ENCODE measurements at places on chromosomes 13 and 19.

DNA sequence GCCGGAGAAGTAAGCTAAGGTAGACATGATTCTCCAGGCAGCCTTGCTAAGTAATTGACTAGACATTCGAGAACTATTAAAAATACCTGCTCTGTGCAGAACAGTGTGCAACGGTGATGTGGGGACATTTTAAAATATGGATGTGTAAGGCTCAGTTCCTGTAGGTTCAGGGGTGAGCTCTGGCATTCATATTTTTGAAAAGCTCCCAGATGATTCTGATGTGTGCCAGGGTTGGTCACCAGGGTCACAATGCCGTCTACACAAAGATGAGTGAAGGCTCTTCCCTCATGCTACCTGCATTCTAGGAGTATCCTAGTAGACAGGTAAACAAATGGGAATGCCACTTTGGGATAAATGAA is 702 bp upstream of the EPSTI1 start:
- no peak for DNase-seq

GRCh38 chr19:50003254-50003788 is 21.9 kb downstream of the VRK3 start:
- no peak for DNase-seq

DNA sequence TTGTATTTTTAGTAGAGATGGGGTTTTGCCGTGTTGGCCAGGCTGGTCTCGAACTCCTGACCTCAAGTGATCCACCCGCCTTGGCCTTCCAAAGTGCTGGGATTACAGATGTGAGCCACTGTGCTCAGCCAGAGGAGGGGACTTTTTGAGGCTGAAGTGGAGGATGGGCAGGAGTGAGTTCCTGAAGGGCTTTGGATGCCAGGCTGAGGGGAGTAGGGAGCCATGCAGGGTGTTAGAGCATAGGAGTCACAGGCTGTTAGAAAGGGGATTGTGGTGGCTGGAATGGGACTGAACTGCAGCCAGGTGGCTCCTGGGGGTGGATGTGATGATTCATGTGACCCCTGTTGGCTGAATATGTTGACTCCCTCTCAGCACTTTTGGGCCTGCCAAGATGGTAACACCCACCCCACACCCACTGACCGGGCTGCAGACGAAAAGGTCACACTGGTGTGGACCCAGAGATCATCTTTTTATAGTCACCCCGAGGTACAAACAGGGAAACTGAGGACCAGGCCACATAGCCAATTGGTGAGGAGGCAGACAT is 11.2 kb downstream of the CYP4F22 start:
- no peak for DNase-seq

GRCh38 chr13:47959468-47960247 is 41.4 kb downstream of the SUCLA2 start:
- DNase-seq, result no peak

GRCh38 chr13:112843392-112844111 is 125.5 kb upstream of the MCF2L start:
- no peak for DNase-seq

DNA sequence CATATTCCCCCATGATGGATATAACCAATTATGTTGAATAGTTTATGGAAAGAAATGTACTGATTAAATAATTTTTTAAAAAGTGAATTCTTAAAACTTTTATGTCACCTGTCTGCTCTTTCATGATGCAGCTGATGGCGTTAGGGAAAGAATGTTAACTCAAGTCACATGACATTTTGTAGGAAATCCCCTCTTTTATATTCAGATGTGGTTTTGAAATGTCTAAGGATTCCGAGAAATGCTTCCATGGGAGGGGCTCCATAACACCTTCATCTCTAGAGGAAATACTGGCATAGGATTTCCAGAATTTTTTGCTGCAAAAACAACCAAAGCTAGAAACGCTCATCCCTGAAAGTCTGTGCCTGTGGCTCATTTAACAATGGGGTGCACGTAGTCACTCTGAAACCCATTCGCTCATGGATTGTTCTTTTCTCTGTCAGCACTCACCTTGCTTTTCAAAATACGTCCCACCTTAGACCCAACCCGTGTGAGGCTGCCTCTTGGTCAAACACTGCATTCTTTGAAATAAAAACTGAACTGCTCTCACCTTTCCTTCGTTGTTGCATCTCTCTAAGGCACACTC is 288.9 kb downstream of the SHISA2 start:
- no peak for DNase-seq

DNA sequence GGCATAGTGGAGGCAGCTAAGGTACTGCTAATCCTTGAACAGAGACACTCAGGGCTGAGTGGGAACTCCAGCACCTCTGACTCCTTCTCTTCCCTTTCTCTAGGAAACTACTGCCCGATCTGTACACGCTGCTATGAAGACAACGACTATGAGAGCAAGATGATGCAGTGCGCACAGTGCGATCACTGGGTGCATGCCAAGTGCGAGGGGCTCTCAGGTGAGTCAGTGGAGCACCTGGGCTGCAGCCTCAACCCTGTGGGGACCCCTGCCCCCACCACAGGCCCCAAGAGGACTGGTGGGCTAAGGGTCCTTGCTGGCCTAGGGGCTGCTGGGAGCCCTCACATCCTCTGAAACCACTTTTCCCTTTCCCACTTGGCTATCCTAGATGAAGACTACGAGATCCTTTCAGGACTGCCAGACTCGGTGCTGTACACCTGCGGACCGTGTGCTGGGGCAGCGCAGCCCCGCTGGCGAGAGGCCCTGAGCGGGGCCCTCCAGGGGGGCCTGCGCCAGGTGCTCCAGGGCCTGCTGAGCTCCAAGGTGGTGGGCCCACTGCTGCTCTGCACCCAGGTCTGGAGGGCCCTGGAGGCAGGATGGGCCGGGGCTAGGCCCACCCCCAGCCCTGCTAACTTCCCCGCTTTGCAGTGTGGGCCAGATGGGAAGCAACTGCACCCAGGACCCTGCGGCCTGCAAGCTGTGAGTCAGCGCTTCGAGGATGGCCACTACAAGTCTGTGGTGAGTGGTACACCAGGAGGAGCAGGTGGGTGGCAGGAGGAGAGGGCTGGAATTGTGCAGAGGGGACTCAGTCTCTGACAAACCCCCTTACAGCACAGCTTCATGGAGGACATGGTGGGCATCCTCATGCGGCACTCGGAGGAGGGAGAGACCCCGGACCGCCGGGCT is 9.5 kb downstream of the KMT2B start:
- DNase-seq, result no peak

GRCh38 chr13:29073755-29074154 is 253.6 kb downstream of the MTUS2 start:
- no peak for DNase-seq

DNA sequence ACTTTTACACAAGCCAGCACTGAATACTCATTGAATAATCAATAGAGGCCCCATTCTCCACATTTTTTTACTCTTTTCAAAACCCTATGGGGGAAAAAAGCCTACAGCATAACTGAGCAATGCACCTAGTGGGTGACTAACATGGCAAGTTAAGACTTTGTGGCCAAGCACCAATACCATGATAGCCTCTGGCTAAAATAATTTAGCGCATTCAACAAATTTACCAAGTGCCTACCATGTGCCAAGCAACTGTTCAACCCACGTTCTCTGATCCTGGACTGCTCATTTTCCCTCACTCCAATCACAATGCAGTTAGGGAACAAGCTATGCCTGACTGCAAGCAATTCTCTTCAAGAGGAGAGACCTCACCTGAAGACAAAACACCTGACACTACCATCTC is 3.0 kb downstream of the ANKRD10 start:
- DNase-seq, result no peak

DNA sequence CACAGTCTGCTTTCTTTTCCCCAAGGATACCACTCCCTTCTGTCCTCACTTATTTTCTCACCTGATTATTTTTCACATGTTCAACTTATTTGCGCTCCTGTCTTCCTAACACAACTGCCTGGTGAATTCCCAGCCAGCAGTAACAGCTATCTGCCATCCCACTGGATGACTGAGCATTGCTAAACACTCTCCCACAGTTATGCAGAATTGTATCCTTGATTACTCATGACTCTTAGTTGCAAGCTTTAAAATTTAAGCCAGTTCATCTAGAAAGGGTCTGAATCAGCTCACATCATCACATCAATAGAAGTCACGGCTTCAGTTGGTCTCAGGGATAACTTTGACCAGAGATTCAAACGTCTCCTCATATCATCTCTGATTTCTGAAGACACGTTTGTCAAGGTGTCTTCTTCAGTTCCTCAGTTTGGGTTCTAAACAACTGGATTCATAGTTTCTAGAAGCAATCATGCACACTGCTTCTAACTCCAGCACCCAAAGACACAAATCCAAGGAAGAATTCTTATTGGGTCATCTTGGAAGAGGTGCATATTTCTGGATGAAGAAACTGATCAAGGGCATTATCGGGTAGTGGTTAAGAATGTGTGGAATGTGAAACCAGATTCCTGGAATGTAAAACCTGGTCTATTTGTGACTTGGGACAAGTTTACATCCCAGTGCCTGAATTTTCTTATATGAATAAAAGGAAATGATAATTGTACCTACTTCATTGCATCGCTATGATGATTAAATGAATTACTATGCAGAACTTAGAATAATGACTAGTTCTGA is 13.9 kb upstream of the DACH1 start:
- no peak for DNase-seq

DNA sequence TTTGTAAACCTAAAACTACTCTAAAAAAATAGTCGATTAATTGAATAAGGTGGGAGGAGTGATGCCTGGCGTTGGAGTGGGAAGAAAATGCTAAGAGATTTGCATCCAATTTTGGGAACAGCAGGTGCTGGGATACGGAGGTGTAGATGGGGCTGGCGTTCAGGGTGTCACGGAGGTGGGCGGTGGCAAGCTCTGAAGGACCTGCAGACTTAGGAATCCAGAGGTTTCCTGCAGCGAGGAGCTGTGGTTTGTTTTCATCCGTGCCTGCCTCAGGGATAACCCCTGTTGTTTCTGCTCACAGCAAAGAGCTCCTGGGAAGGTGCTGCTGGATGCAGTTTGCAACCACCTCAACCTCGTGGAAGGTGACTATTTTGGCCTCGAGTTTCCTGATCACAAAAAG is 166.4 kb upstream of the RNF113B start:
- no peak for DNase-seq

- no peak for DNase-seq
Observed at GRCh38 chr13:30319655-30320054, 12.3 kb upstream of the KATNAL1 start.

GRCh38 chr13:33280923-33281322 is 4.6 kb downstream of the STARD13 start:
- no peak for DNase-seq

GRCh38 chr13:35256459-35257148 is 219.9 kb downstream of the MAB21L1 start:
- no peak for DNase-seq

GRCh38 chr19:48819366-48819816 is 8.6 kb upstream of the BCAT2 start:
- no peak for DNase-seq

DNA sequence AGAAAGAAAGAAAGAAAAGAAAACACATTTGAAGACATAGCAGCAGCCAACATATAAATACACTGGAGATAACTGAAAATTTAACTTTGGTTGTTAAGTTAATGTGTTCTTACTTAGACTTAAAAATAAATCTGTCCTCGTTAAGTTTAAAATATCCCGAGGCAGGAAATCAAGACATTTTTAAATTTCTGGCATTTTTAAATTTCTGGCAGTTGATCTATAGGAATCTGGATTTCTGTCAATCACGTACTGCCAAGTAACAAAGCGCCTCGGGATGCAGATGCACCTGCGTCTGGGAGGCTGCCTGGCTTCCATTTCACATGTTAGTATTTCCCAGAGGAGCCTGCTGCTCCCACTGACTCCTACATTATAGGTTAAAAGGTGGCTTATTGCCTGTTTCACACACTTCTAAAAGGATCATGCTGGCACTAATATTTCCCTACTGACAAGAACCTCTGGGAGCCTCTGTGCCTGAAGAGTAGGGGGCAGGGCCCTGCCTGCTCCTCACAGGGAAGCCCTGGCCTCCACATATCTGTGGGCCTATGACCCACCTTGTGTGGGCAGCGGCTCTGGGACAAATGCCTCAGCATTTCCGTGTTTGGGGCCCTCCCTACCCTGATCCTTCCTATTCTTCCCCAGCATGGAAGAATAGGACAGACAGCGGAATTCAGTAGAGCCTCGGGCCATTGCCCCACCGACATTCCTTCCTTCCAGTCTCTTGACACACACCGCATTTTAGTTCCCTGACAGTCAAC is 62.8 kb upstream of the ATP12A start:
- no peak for DNase-seq

- DNase-seq, result no peak
Observed at GRCh38 chr13:66556306-66556705, 673.8 kb downstream of the PCDH9 start.

- DNase-seq, result no peak
Observed at GRCh38 chr13:80469105-80469852, 128.4 kb upstream of the SPRY2 start.

DNA sequence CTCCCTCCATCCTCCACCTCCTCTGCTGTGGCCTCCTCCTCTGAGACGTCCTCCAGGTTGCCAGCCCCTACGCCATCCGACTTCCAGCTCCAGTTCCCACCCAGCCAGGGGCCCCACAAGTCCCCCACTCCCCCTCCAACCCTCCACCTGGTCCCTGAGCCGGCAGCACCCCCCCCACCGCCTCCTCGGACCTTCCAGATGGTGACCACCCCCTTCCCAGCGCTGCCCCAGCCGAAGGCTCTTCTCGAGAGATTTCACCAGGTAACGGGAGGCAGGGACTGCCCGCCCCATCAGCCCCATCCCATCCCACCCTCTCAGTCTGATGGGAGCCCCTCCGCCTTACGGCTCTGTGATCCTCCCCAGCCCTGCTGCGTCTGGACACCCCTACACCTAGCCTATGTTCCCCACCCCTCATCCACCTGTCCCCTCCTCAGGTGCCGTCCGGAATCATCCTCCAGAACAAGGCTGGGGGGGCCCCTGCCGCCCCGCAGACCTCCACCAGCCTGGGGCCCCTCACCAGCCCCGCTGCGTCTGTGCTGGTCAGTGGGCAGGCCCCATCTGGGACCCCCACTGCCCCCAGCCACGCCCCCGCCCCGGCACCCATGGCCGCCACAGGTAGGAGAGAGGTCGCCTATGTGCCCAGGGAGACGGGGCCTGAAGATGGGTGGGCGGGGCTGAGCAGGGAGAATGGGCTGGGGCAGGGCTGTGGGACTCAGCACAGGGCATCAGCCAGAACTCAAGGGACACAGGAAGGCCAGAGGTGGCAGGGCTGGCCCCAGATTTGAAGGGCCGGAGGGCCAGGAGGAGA is 18.6 kb upstream of the EHD2 start:
- DNase-seq, result no peak

GRCh38 chr13:107562203-107562602 is 653.1 kb downstream of the LIG4 start:
- DNase-seq, result no peak

GRCh38 chr13:77239312-77239711 is 87.6 kb downstream of the MYCBP2 start:
- no peak for DNase-seq

DNA sequence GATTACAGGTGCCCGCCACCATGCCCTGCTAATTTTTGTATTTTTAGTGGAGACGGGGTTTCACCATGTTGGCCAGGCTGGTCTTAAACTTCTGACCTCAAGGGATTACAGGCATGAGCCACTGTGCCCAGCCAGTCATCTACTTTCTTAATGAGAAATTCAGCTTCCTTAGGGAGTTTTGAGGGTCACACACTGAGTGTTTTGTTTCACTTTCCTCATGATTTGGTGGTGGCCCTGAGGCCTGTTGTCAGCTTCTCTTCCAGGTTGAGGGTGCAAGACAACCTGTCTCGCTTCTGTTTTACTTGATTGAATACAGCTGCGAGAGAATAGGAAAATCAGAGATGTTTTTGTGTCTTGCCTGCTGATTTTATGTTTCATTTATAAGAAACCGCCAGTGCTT is 9.9 kb downstream of the FRY start:
- DNase-seq, result no peak

Measured in effector memory CD4-positive, alpha-beta T cell (primary cell).